ELR (cell line): ENCODE measurements at places on chromosomes 1 and 21.
A peak's percentile ranks its signal among the peaks of the same experiment; 100 is the strongest.

GRCh38 chr21:38897532-38898421 lies 92.0 kb downstream of the ETS2 start:
- no peak for DNase-seq

DNA sequence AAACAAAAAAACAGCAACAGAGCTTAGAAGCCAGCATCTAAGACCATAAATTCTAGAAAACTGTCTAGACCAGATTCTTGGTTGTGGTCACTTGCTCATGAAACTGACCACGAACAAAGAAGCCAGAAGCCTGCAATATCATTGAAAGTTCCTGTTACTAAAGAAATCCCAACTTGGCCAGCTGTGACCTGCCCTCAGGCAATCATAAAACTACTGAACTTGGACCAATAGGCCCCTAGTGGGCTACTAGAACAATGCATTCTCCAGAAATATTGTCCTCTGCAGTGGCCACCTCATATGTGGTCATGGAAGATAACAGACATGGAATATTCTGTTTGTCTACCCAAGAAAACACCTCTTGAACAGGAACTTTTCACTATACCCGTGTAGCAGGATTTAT lies 87.7 kb downstream of the SPATA17 start:
- DNase-seq = peak; percentile 52

DNA sequence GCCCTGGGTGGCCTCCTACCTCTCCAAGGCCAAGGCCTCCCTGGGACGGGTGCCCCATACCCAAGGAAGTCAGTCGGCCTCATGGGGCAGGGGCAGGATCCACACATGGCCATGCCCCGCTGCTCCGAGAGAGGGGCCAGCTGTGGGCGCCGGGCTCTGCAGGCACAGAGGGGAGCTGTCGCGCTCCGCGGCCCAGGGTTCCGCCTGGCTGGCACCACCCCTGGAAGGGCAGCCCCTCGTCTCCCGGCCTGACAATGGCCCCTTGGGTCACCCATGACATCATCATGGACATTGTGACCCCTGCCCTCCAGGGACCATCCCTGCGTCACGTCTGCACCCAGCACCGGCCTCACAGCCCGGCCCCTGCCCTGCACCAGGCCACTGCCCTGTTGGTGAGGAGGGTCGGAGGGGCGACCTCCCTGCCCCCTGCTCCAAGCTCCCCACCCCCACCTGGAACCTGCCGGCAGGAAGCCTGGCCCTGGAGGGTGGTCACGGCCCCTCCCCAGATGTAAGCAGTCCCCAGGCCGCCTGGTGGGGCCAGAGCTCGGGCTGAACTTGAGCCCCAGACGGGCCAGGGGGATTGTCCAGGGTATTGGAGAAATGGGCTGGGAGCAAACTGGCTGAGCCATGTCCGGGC lies 5.8 kb downstream of the TTLL10 start:
- DNase-seq = no peak

DNA sequence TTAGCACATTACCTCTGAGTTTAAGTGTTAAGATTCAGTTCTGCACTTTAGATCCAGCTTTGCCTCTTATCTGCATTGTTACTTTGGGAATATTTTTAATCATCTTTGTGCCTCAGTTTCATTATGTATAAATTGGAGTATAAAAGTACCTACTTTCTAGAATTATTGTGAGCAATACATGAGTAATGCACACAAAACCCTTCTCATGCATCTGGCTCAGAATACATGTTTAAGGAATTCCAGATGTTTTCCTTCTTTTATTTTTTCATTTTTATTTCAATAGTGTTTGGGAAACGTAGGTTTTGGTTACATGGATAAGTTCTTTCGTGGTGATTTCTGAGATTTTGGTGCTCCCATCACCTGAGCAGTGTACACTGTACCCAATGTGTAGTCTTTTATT lies 14.2 kb downstream of the C8A start:
- peak; percentile 11 for DNase-seq

GRCh38 chr1:58773406-58773840 lies 10.4 kb downstream of the JUN start:
- peak; percentile 52 for DNase-seq

GRCh38 chr1:30839827-30840359 lies 68.7 kb downstream of the SDC3 start:
- DNase-seq = no peak

- no peak for DNase-seq
Measured at GRCh38 chr21:29176471-29177120, 46.2 kb downstream of the MAP3K7CL start.

DNA sequence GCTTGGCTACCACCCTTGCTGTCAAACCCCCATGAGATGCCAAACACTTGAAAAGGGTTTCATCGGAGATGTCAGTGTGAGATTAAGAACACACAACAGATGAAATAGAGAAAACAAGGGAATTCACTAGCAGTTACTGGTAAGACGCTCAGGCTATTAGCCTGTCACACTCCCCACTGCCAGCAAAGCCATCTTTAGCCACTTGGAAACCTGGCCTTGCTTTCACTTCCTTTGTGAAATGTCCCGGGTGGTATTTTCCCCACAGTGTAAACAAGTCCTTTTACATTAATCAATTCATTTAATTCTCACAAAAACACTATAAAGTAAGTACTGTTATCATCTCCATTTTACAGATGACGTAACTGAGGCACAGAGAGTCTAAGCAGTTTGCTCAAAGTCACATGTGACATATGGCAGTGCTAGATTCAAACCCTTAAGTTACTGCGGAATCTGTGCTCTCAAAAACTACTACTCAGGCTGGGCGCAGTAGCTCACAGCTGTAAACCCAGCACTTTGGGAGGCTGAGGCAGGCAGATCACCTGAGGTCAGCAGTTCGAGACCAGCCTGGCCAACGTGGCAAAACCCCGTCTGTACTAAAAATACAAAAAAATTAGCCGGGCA lies 32.7 kb upstream of the KHDRBS1 start:
- DNase-seq = no peak

DNA sequence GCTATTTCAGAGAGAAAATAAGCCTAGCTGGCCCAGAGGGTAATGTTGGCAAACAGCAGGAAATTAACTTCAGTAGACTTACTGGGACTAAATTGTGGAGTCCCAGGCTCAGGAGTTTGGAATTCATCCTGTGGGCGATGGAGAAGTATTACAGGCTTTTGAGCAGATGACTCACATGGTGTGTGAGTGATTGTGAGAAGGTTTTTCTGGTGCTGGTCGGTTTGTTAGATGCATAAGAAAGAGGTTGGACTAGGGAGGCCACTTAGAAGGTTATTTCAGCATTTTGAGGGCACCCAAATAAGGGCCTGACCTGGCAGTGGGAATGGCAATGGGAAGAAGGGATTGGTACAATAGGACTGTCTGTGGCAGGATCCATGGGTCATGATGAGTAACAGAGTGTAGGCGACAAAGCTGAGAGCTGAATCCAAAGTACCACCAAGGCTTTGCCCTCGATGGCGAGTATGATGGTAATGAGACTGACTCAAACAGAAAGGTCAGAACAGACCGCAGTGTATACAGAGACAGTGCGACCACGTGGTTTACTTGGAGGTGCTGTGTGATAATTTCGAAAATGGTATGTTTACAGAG lies 69.2 kb upstream of the KIF26B start:
- DNase-seq = peak; percentile 96

- DNase-seq = no peak
Measured at GRCh38 chr1:22141554-22142314, 1.2 kb downstream of the WNT4 start.

DNA sequence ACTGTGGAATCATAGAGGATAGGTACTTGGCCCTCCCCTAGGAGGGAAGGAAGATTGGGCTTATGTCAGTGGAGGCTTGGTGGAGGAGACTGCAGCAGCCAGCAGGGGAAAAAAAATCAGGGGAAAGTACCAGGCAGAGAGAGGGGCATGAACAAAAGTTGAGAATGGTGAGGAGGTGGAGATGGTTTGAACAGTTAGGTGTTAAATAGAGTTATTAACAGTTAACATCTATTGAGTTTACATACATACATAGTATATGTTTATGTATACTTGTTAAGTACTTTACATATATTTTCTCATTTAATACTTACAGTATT lies 136.5 kb upstream of the HNRNPU start:
- no peak for DNase-seq

- peak; percentile 45 for DNase-seq
Measured at GRCh38 chr1:2543543-2544092, 12.6 kb upstream of the TNFRSF14 start.

- no peak for DNase-seq
Measured at GRCh38 chr1:181784039-181784683, 277.4 kb downstream of the ZNF648 start.

GRCh38 chr1:156677616-156678596 lies 699 bp upstream of the NES start:
- peak; percentile 79 for DNase-seq

DNA sequence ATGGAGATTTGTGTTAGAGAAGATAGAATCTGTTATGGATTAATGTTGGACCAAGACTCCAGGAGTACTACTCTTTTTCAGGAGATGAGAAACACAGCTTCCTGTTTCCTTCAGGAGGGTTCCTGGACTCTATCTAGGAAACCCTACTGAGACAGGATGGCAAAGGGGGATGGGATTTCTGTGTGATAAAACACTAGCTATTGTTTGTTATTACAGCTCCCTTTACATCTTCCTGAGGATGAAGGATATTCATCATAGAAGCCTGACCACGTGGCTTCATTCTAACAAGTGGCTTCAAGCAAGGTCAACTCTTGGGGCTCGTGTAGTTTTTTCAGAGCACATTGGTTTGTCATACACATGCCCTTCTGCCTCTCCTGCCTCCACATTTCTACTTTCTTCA lies 33.3 kb downstream of the RGL1 start:
- no peak for DNase-seq

DNA sequence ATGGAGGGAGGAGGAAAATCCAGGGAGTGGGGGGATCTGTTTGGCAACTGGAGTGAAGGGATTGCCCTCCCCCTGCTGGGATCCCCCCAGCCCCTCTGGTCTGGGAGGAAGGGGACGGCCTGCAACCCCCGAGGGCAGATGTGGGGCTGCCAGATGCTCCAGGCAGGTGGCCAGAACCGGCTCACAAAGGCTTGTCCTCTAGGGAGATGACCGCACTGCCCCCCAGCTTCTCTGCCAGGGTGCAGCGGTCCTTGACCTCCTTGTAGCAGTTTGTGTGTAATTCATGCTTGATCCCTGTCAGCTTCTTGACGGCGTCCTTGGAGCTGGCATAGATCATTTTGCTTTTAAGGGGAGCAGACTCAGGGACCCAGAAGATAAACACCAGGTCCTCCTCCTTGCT lies 69.2 kb downstream of the ROR1 start:
- no peak for DNase-seq

DNA sequence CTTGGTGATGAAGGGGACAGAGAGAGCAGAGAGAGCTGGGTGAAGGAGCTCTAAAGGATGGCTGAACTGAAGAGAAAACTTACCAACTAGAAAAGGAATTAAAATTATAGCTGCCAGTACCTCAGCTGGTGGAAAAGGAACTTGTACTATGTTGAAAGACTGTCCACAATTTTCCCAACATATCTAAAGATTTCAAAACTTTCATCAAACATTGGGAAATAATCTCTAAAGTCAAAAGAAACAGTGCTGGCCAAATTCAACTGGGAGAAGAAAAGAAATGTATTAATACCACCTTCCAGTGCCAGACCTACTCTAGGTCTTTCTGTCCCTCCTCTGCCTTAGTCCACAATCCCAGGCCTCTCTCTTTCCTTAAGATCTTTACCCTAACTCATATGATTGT lies 6.1 kb downstream of the SMG5 start:
- no peak for DNase-seq

GRCh38 chr1:119298687-119299303 lies 69.8 kb upstream of the HAO2 start:
- no peak for DNase-seq

DNA sequence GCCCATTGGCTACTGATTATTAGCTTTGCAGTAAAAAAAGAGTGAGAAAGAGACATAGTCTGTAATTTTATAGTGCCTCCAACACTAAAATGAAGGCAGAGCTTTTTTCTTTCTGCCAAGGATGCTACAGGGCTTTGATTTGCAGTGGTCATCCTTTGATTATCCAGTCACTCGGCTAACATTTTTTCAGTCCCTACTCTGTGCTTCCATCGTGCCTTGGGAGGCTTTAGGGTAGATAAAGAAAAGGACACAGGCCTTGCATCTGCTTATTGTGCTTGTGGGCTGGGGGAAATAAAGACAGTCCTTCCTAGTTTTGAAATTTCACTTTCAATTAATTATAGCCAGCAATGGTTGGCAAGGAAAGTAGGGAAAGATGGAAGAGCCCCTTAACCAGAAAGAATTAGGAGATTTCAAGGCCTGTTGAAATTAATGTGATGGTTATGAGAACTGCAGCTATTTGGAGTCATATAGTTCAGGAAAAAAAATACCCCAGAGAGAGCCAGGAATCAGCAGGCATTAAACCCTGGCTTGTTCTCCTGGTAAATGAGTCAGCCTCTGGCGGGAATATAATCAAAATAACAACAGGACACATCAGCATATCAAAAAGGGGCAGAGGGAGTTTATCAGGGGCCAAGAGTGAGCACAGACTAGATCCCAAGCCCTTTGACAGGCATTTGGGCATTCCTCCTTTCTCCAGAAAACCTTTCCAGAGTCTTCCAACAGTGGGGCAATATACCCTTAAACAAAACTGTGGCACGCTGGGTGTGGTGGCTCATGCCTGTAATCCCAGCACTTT lies 27.4 kb downstream of the CACHD1 start:
- DNase-seq = peak; percentile 6
